ENCODE measurements at places on chromosomes 1 and 21. TPM values are rescaled to one million over a fixed set of nuclear protein-coding genes. Genes with fewer than 3 reads are reported as not detected.

Gene MMEL1
- 0.90 TPM for total RNA-seq

Gene SERINC2
- total RNA-seq = 0.15 TPM

Gene E2F2
- 1.1 TPM for total RNA-seq

Gene CD84
- total RNA-seq = 98.9 TPM

Gene LIPI
- total RNA-seq = not detected

Gene CLCA4
- not detected for total RNA-seq

Gene SYPL2
- not detected for total RNA-seq

GRCh38 chr1:5125208-5125607 is 470.8 kb downstream of the AJAP1 start:
- no peak overlapping the region for H3K4me3 ChIP-seq
- no peak for DNase-seq
- H3K27ac ChIP-seq = no peak overlapping the region
- H3K27me3 ChIP-seq = no peaks in the 10 kb centered on the region

- no peaks in the 10 kb centered on the region for H3K36me3 ChIP-seq
- peaks cover 45% of the 10 kb centered on the region for H3K4me1 ChIP-seq
- H3K27ac ChIP-seq = peak overlapping the region; percentile 69
- H3K4me3 ChIP-seq = no peak overlapping the region
These were observed 35.5 kb upstream of the RUNX3 start for GRCh38 chr1:24965571-24965930.

- no peaks in the 10 kb centered on the region for H3K27me3 ChIP-seq
- no peak overlapping the region for H3K27ac ChIP-seq
- DNase-seq = no peak
- no peak overlapping the region for H3K4me3 ChIP-seq
- no peaks in the 10 kb centered on the region for H3K36me3 ChIP-seq
- no peaks in the 10 kb centered on the region for H3K4me1 ChIP-seq
These were observed 61.2 kb upstream of the VTCN1 start for GRCh38 chr1:117271959-117272358.

DNA sequence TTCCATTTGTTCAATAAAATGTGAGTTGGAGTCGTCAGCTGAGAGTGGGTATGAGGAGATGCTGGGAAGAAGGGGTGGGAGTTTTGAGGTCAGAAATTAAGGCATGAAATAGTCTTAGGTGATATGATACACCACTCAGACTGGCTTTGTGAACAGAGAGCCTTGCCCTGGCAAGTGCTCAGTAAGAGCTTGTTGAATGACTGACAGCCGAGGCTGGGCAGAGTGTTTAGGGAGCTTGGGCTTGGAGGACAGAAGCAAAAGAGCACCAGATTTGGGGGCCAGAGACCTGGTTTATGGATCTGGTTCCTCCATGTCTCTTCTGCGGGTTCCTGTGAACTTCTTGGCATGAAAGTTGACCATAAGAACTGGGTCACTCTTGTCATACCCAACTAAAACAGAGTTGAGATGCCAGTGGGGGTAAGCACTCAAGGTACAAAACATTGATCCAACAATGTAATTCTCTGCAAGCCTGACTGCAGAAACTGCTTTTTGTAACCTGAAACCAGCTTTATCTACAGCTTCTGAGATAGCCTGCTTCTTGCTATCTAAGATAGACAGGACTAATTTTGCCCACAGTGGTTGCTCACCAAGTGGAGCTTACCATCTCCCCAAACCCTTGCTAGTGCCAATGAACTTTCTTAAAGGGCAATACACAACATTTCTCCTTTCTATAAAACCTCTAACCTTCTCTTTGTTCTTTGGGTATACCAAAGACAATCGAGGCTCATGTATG is 126.4 kb downstream of the TENT5C start:
- H3K4me3 ChIP-seq = no peak overlapping the region
- no peaks in the 10 kb centered on the region for H3K27me3 ChIP-seq
- H3K27ac ChIP-seq = no peak overlapping the region
- DNase-seq = no peak
- H3K4me1 ChIP-seq = peaks cover 14% of the 10 kb centered on the region

GRCh38 chr1:23589585-23589986 is 30.3 kb upstream of the ID3 start:
- H3K27ac ChIP-seq = no peak overlapping the region
- no peak overlapping the region for H3K4me3 ChIP-seq
- no peaks in the 10 kb centered on the region for H3K36me3 ChIP-seq
- peaks cover 43% of the 10 kb centered on the region for H3K4me1 ChIP-seq

DNA sequence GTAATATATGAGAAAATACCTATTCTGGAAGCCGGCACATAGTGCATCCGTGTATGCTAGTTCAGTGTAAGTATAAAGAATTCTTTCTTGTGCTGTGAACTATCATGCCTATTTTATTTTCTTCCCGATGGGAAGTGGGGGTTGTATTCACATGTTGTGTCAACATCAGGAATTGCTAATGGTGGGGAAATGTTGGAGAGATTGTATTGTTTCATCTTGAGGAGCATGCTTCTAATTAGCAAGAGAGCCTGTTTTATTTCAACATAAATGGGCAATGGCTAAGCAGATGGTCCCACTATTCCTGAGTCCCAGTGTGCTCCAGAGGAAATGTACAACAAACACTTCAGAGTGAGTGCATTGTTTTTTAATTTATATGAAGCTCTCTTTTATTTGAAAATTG is 485.2 kb downstream of the PLPP3 start:
- no peak overlapping the region for H3K27ac ChIP-seq
- H3K4me3 ChIP-seq = no peak overlapping the region
- H3K36me3 ChIP-seq = no peaks in the 10 kb centered on the region
- H3K4me1 ChIP-seq = no peaks in the 10 kb centered on the region
- no peaks in the 10 kb centered on the region for H3K27me3 ChIP-seq

GRCh38 chr1:161730050-161730564 is 8.8 kb downstream of the FCRLB start:
- H3K4me3 ChIP-seq = no peak overlapping the region
- no peaks in the 10 kb centered on the region for H3K27me3 ChIP-seq
- H3K4me1 ChIP-seq = peaks cover 38% of the 10 kb centered on the region
- no peak overlapping the region for H3K27ac ChIP-seq
- no peaks in the 10 kb centered on the region for H3K36me3 ChIP-seq
